ENCODE measurements at places on chromosomes 1 and 21. TPM values are rescaled to one million over a fixed set of nuclear protein-coding genes. Genes with fewer than 3 reads are reported as not detected.
A peak's percentile ranks its signal among the peaks of the same experiment; 100 is the strongest.

- no peak for DNase-seq
These were observed 14.8 kb downstream of the PI4KB start for GRCh38 chr1:151312411-151312810.

GRCh38 chr1:39752703-39753102, 14.0 kb downstream of the PPIE start:
- DNase-seq, result no peak

DNA sequence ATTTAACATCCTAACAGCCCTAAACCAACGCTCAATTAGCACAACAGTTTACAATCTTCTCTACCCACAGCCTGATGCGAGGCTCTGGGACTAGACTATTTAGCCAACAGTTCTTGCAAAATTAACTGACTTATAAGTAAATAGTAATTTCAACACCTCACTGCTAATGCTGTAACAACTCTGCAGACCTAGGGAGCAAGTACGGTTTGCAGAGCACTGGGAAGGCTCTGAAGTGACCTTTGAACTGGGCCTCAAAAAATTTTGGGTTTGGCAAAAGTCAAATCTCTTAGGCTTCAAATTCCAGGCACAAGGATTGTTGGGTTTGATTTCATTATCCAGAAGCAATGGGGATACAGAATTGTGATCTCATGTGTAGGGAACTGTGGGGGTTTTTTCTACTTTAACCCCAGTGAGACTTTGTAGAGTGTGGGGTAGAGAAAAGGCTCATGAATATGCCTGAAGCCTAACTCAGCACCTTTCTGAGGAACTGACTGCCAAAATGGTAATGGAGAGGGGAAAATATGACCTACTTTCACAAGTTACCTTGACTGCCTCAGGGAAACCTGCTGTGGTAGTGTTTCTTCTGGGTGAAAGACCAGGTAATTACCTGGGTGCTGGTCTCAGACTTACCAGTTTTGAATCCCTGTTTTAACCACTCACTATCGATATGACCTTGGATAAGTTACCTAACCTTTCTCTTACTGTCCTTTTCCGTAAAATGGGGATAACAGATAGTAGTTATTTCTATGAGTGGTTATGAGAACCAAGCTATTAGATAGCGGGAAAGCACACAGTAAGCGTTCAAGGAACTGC, 889 bp upstream of the TXLNA start:
- no peak for DNase-seq

GRCh38 chr1:22248746-22249145, 105.8 kb upstream of the WNT4 start:
- no peak for DNase-seq

DNA sequence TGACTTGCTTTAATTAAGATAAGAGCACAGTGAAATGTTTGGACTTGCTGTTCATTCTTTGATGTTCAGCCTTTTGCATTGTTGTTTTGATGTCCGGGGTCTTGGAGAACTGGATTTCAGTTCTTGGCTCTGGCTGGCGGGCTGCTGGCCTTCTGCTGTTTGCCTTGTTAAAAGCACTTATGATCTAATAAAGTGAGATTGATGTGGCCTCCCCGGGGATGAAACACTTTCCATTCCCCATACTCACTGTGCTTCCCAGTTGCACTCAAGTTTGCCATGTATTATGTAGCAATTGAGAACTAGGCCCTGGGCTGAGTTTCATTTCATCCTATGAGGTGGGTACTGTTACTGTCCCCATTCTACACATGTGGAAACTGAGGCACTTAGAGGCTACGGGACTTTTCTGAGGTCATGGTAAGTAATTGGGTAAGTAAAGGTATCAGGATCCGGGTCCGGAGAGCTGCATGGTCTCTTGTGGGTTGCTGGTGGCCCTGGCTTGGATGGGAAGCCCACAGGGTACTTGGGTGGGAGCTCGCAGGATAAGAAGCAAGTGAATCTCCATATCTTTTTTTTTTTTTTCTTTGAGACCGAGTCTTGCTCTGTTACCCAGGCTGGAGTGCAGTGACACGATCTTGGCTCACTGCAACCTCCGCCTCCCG, 127.7 kb upstream of the ZBTB40 start:
- DNase-seq, result no peak

GRCh38 chr1:223250632-223251015, 107.6 kb upstream of the TLR5 start:
- no peak for DNase-seq

The GBP6 gene
- 0.14 TPM for total RNA-seq

GRCh38 chr1:150873521-150873920, 2.9 kb downstream of the ARNT start:
- DNase-seq, result no peak

- DNase-seq, result no peak
These were observed 623.9 kb upstream of the PKN2 start for GRCh38 chr1:88060112-88060673.

The SYT2 gene
- not detected for total RNA-seq

DNA sequence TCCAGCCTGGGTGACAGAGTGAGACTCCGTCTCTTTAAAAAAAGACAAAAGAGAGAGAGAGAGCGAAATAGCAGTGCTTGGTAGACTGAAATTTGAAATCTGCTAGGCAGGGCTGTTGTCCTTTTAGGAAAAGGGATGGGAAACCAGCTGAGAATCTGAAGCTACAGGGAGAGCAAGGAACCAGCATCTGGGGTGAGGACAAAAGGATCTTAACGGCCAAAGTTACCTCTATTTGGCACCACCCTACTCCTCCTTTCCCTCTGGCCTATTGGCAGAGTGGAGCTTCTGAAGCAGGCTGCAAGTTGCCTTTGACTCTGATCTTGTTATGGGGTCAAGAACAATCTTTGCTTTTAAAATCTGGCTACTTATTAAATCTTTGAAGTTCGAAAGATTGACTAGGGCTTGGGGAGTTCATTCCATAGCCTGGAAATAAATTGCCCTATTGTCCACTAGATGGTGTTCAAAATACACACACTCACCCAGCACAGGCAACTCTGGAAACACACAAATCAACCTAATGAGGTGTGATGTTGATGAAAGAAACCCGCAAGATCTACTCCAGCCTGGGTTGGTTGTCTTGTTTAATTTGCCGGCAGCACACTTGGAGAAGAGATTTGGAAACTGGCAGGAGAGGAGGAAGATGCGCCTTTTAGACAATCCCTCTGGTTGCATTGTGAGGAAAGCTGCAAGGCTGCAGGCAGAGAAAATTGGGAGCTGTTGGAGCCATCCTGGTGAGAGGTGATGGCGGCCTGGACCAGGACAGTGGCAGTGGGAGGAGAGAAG, 16.5 kb upstream of the PARP1 start:
- no peak for DNase-seq

- peak; percentile 36 for DNase-seq
These were observed 483 bp downstream of the CHML start for GRCh38 chr1:241639623-241640148.

- DNase-seq, result no peak
These were observed 27.0 kb downstream of the PLPP3 start for GRCh38 chr1:56552349-56552748.

Measured in heart right ventricle (tissue), 16 donors.